Occipital lobe (tissue), 3 donors: ENCODE measurements at places on chromosomes 5 and 9.
A peak's percentile ranks its signal among the peaks of the same experiment; 100 is the strongest.

DNA sequence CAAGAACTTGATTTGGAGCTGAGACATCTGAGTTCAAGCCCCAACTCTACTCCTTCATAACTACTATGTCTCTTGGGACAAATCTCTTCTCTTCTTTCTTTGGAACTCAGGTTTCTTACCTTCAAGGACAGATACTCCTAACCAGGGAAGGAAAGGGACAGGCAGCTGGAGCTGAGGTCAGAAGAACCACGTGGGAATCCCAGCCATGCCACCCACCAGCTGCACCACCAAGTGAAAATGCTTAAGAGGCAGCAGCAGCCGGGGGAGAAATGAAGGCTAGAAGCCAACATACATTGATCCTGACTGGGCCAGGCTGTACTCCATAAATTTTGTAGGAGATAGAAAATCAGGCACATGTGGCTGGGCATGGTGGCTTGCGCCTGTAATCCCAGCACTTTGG lies 9.6 kb upstream of the OR5C1 start:
- DNase-seq: no peak

GRCh38 chr9:84238652-84239051 lies 101.9 kb downstream of the SLC28A3 start:
- no peak for DNase-seq

DNA sequence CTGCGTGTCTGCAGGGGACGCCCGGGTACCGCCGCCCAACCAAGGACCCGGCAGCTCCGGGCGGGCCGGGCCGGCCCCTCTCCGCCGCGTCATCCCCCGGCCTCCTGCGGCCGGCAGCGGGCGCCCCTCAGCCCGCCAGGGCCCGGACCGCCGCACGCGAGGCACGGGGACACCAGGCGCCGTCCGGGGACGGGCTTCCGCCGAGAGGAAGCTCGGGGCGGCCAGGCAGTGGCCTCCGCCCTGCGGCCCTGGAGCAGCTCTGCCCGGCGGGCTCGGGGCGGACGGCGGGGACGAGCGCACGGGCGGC lies 373 bp downstream of the FBXW5 start:
- no peak for DNase-seq

- DNase-seq: peak; percentile 7
Measured at GRCh38 chr5:132103332-132103951, 29.9 kb downstream of the CSF2 start.

- DNase-seq: peak; percentile 4
Measured at GRCh38 chr9:110115341-110115820, 92.6 kb downstream of the C9orf152 start.

DNA sequence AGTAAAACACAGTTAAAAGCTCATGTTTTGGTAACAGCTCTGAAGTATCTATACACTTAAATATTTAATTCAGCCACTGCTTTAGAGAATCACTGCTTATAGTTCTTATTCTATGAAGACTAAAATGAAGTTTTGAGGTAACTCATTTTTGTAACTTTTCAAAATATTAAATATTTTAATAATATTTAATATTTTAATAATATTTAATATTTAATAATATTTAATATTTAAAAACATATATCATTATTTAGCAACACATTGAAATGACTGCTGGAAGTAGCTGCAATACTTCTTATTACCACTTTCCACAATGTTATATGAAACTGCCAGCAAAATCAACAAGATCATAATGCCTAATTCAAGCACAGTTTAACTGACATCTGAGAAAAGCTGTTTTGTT lies 18.7 kb upstream of the GCNT4 start:
- no peak for DNase-seq

DNA sequence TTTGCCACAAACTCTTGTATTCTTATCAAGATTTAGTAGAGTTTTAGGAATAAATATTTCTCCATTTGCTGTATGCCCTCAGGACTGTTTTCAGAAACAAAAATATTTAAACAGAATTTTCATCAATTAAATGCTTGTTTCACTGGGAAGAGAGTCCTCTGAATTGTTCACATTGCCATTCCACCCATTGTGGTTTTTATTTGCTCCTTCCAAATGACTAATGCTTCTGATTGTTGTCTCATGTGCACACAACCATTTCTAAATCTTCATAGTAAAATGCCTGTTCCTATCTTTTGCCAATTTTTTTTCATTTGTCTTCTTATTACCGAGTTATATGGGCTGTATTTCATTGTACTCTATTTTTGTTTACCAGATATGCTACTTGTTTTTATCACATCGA lies 10.6 kb downstream of the MARCOL start:
- DNase-seq: no peak

DNA sequence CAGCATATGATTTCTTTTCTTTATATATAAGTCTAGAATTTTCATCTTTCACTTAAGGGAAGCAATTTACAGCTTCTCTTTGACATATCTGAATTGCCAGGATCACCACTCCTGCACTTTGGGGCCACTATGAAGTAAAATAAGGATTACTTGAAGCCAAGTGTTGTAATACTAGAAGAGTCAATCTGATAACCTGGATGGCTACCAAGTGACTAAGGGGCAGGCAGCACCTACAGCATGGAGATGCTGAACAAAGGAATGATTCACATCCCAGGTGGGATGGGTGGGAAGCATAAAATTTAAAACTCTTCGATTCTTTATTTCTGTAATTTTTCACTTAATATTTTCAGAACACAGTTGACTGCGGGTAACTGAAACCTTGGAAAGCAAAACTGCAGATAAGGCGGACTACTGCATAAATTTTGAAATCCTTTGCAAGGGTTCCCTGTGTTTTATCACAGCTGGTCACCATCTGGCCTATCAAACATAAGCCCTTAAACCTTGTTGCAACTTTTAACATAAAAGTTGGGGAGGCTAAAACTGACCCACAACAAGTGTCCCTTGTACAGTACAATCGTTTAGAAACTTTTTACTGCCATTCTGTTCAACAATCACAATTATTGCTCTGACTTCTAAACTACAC lies 31.2 kb downstream of the NR3C1 start:
- no peak for DNase-seq

DNA sequence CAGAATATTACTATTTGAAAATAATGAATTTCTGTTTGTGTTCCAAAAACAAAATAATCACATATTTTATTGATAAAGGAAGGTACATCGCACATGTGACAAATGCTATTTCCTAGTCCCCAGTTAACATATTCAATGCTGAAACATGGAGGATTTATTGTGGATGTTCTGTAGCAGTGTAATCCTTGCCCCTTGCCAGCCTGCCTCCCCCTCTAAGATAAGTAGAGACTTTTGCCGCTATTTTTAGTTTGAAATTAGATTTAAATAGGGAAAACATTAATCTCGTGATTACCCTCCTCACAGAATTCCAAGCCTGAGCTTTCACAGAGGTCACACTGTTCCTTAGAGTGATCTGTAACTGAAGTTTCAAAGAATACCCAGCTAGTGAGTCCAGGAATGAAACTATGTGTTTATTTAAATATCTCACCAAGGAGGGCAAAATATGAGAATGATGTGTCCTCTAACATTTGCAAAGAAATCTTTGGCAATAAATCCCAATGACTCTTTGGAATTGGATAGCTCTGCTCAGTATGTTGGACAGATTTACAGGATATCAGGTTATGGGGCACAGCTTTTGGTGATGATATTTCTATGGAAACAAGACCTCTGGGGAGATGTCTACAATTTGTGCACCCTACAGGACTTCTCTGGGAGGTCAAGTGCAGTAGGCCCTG lies 17.3 kb downstream of the CTXN3 start:
- no peak for DNase-seq

GRCh38 chr5:122341087-122341486 lies 29.1 kb downstream of the SNCAIP start:
- no peak for DNase-seq

DNA sequence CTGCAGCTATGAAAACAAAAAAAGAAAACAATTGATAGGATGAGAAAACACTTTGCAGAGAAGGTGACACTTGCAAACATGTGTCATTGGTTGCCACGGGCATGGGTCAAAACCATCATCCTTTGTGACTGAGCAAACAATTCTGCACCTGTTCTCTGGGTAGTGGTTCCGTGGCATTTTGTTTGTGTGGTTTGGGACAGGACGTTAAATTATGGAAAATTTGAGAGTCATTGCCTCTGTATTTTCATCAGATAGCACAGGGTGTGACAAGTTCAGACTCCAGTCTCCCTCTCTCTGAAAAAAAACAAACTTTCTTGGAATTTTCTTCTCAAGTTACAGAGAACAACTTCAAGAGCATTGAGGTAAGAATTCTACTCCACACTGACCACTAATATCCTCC lies 113.4 kb upstream of the HMHB1 start:
- no peak for DNase-seq

GRCh38 chr5:136285096-136285855 lies 80.1 kb downstream of the TRPC7 start:
- DNase-seq: no peak

DNA sequence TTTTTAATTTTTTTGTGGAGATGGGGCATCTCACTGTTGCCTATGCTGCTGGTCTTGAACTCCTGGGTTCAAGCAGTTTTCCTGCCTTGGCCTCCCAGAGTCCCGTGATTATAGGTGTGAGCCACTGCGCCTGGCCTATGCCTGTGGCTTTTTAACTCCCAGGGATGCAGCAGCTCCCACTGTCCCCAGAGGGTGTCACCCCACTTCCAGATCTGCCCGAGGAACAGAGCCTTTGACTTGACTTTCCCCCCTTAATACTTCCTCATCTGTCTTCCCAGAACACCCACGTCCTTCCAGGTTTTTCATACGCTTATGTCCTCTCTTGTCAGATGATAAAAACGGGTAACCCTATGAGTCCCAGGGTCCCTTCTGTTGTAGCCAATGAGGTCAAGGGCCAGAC lies 7.6 kb upstream of the PRRC2B start:
- no peak for DNase-seq
